Gastroesophageal sphincter (tissue), 4 donors: ENCODE measurements at places on chromosomes 16 and 17.

GRCh38 chr16:72228014-72228413 is 56.1 kb upstream of the PMFBP1 start:
- no peak for ATAC-seq

DNA sequence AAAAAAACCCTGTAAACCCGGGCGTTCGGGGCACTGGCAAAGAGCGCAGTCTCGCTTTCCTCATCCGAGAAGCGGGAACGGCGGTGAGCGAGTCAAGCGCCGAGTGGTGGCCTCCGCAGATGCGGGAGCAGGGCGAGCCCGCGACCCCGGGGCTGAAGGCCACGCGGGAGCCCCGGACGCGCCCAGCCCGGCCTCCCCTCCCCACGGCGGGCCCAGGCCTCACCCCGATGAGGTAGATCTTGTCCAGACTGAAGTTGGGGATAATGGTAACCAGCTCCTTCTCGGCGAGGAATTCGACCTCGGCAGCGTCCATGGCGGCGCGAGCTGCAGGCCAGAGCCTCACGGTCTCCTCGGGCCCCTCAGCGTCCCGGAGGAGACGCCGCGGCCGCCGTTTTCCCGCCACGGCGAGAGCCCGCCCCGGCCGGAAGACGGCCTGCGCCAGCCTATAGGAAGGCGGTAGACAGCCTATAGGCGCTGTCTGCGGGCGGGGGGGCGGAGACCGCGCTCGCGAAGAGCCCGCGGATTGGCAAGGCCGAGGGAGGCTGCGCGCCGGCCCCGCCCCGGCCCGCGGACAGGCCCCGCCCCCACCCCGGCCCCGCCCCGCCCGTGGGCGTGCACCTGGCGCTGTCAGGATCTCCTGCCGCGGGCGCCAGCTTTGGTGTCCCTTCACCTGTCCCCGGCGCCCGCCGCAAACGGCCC is at the start of gene GINS2:
Gene GINS2, minus strand, starts transcription at position 369 of the 699 bp plus-strand sequence. Its CDS starts 56 bp downstream, at position 313.
- peak; percentile 100 for ATAC-seq

DNA sequence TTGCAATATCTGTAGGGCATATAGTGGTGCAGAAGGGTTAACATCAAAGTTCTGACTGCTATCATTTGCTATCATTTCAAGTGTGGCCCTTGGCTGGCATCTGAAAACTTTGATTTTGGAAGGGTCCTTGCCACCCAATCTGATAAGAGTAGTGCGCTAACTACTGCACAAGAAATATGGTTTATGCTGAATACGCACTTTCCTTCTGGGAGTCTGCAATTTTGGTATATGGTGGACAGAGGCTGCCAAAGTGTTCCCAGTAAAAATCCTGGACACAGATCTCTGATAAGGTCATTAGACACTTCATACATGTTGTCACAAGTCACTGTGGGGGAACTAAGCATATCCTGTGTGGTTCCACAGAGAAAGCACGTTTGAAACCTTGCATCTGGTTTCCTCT is 461.6 kb upstream of the CDH11 start:
- no peak for ATAC-seq

DNA sequence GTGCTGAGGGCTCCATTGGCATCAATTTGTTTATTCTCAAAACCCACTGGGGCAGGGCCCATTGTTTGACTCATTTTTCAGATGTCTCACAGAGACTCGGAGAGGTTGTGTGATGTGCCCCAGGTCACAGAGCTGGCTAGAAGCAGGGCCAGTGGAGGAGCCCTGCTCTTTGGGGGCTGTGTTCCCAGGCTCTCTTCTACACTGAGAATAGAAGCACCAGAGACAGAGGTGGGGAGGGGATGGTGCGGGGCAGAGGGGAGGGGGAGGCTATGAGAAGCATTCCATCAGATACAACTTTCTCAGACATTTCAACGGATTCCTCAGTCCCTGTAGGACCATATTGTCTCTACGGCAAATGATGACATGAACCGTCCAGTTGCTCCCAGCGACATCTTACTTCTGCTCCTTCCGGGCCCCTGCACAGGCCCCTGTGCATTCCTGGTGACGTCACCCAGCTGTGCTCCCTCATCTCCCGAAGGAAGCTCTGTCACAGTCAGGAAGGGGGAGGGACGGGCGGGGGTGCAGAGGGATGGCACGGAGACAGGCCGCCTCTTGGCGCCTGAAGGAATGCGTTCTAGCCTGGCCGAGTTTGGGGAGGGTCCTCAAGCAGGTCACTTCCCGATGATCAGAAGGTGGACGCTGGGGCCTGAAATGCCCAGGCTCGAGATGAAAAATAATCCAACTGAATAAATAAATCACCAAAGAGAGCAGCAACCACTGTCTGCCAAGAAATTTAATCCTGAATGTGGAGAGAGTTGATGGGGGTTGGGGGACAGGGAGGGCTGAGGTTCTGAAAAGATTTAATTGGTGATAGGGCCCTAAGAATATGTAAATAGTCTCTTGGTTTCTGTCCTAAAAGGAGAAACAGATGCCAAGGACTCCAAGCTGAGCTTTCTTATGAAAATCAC is 114.1 kb downstream of the NOG start:
- ATAC-seq = no peak

GRCh38 chr17:16493531-16494046 is 1.6 kb upstream of the LRRC75A start:
- ATAC-seq = no peak
